ENCODE measurements at places on chromosomes 6 and 20.

DNA sequence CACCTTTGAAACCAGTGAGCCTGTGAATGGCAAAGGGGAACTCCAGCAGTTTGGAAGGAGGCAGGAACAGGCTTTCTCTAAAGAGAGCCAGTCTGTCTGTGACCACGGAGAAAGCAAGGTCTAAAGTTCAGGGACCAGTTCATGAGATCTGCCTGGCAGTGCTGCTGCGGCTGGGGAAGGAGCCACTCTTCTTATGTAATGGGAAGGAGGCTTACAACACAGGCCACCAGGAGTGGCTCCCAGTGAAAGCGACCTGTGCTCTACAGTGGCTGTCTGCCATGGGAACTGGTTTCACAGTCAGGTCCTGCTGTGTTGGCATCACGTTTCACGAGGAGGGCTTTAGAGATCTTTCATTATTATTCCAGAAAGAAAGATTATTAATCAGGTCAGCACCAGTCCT is 291.9 kb upstream of the PRDM1 start:
- peak; percentile 52 for DNase-seq

DNA sequence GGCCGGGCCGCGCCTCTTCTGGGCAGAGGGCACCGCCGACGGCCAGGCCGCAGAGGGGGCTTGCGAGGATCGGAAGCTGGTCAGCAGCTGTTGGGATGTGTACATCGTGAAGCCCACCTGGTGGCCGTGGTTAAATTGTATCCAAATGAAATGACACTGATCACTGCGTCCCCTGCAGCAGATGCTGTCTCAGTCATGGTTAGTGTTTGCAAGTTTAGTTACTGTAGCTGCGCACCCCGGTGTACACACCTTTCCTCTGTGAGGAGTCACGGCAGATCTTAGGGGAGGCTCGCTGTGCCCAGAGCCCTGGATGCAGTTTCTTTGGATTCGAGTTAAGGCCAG is 653 bp downstream of the NAA20 start:
- DNase-seq, result peak; percentile 37

- DNase-seq, result peak; percentile 96
Observed at GRCh38 chr6:165573671-165574070, 89.4 kb downstream of the PDE10A start.

DNA sequence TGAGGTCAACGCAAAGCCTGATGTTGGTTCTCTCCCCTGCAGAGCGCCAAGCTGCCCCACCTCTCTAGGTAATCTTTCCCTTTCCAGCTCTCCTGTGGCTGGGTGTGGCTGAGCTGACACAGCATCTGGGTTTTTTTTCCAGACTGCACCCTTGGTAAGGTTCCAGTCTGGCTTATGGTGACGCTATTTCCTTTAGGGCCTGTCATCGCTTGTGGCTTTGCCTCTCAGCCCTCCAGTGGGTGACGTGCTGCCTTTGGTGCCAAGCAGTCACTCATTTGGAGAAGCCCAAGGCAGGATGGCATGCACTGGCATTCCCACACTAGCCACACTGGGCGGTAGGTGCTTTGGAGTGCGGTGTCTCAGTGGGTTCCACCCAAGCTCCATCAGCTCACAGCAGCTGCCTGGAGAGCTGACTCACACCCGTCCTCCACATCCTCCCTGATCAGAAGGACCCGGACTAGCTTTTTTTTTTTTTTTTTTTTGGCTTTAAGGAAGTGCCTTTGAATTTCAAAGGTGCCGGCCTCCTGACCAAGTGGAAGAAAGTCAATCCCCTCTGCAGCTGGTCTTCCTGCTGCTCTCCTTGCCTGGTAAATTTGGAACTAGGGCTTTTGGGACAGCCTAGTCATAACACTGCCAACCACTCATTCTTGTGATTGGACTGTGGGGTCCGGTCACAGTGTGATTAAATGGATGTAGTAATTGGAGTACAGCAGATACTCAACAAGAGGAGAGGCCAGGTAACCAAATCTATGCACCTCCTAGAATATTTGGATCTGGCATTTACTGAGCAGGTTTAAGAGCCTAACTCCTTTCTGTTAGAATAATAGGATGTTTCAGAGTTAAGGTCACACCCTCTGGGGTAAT is 153.6 kb downstream of the CD83 start:
- DNase-seq, result no peak

- peak; percentile 56 for DNase-seq
Observed at GRCh38 chr20:9323622-9324021, 190.8 kb upstream of the LAMP5 start.

DNA sequence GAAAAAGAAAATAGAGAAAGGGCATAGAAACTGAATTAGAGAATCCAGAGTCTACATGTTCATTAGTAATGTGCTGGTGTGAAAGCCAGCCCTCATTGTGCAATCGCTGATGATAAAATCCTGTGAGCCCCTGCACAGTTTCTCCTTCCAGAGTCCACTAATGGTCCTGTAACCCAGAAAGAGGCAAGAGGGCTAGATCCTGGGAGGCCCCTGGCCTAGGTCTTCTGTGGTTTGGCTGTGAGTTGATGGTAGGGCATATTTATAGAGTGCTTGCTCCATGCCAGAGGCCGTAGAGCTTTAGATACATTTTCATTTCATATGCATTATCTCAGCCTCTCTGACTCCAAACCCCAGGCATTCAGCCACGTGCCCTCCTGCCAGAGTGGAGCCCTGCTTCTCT is 94.9 kb upstream of the MTHFD1L start:
- DNase-seq, result no peak

DNA sequence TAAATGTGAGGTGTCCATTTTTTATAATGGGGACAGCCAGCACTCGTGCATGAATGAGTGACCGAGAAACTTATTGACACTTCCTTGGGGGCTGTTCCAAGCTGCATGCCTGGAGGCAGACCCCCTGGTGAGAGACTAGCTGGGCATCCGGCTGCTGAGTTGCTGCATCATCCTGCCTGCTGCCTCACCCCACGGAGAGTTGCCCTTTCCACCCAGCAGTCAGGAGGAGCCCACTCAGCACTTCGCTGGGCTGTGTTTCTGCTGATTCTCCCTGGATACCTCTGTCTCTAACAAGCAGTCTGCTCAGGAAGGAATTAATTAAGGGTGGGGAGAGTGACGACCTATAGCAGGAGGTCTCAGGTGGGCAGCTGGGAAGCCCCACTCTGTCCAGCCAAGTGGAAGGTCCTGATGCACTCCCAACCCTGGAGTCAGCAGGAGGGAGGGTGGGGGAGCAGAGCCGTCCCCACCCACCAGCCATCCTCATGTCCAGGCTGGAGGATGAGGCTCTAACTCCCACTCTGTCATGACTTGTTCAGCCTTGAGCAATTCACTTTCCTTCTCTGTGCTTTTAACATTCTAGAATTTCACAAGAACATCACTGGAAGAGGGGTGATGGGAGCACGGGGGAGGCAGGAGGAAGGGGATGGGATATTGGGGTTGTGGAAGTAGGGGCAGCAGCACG is 177.3 kb downstream of the LRFN2 start:
- DNase-seq, result peak; percentile 57

- DNase-seq, result peak; percentile 17
Observed at GRCh38 chr6:27066381-27066780, 181.1 kb upstream of the PRSS16 start.

- no peak for DNase-seq
Observed at GRCh38 chr6:126069449-126069848, 83.1 kb downstream of the TRMT11 start.

GRCh38 chr20:16441546-16442164 is 131.6 kb downstream of the KIF16B start:
- DNase-seq, result no peak

DNA sequence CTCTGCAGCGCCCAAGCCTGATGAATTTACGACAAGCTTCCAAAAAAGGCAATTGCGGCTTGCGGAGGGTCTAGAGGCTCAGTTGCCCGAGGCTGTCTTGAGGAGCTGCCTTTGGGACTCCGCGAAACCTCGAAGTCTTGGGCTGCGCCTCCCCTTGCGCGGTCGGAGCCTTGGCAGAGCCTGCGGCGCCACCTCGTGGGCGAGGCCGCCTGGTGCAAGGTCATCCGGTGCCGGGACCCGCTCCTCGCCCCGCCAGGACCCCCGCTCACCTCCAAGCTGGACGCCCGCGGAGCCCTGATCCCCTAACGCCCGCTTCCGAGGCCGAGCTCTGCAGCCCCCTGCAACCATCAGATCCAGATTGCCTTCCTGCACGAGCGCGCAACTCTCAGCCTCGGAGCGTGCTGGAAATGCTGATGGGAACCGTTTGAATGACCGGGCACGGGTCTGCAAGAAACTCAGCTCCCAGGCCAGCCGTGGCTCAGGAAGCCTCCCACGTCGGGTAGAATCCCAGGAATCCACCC is 14.9 kb upstream of the FAM210B start:
- peak; percentile 83 for DNase-seq

DNA sequence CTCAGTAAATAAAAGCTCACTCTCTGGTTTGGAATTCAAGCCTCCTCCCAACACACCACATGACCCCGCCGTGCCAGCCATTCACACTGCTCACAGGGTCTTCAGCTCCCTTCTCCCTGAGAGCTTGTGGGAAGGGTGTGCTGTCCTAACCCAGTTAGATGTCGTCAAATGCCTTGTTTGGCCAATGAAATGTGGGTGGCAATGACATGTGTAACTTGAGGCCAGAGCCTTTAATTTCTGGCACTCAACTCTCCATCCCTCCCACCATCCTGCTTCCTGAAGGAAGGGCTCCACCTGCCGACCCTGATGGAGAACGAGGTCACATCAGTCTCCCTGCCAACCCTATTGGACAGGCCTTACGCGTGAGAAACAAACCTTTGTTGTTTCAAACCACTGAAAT is 224.5 kb upstream of the AGPAT4 start:
- peak; percentile 98 for DNase-seq

- no peak for DNase-seq
Observed at GRCh38 chr6:163333701-163334663, 80.5 kb upstream of the QKI start.

DNA sequence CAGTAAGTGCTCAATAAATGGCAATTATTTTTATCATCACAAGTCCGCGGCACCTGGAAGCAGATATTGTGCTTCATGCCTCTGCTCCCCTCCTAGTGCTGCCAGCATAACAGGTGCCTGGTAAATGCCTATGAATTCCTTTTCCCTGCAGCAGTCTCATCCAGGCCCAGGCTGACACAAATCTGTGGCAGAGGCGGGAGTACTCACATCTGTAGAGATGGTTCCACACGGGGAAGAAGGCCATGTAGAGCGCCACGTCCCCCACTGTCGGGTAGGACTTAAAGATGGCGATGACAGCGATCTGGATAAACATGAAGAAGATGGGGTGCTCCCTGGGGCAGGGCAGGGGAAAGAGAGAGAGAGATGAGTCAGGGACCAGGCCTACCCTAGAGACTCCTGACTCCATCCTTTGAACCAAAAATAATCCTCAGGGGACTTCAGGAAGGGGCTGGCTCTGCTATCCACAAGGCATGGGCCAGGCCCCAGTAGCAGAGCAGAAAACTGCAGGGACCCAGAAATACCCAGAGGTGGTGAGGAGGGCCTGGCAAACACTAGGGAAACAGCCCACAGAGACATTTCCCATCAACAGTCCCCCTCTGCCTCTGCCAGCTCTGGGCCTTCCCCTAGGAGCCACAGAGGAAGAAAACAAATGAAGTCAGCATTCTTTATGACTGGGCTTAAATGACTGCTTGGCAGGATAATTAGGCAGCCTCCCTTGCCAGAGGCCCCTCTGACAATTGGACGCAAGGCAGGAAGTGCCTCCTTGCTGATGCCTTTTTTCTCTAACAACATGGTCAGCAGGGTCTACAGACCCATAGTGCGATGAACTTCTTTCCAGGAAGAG is 23.0 kb downstream of the MAP1LC3A start:
- peak; percentile 46 for DNase-seq

DNA sequence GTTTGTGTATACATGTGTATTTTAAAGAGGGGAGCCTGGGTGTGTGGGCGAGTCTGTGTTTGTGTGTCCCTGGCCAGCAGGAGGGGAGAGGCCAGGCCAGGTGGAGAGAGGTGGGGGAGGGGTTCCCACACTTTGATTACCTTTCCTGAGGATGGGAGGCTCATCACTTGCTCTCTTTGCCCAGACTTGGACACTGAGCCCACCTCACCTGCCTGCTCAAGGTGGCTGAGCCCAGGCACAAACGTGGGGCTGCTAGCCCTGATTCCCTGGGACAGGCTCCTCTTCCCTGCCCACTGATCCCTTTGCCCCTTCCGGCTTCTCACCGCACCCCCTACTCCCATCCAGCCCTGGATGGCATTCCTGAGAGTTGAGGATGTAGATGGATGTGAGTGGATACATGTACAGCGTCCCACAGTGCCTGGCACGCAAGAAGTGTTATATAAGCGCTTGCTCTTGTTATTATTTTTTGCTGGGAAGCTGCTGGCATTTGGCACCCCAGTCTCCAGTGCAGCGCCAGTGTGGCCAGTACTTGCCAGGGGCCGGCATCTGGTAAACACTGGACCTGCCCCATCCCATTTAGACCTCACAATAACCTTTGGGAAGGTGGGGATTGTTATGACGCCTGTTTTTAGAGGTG is 2.7 kb downstream of the CEBPB start:
- DNase-seq, result no peak

DNA sequence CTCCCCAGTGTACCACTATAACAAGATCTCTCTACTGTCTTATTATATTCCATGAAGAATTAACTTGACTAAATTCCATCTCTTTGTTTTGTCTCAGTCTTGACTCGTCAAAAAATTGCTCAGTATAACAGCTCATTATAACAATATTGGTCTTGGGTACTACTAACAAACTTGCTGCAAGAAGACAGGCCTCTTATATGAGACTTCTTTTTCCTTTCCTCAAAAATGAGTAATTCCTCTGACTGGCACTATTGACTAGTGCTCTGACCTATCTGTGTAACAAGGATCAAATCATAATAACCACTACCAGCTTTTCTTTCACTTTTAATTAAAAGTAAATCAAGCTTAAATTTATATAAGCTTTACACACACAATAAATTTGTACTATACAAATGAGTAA is 91.3 kb upstream of the THEMIS start:
- DNase-seq, result no peak

DNA sequence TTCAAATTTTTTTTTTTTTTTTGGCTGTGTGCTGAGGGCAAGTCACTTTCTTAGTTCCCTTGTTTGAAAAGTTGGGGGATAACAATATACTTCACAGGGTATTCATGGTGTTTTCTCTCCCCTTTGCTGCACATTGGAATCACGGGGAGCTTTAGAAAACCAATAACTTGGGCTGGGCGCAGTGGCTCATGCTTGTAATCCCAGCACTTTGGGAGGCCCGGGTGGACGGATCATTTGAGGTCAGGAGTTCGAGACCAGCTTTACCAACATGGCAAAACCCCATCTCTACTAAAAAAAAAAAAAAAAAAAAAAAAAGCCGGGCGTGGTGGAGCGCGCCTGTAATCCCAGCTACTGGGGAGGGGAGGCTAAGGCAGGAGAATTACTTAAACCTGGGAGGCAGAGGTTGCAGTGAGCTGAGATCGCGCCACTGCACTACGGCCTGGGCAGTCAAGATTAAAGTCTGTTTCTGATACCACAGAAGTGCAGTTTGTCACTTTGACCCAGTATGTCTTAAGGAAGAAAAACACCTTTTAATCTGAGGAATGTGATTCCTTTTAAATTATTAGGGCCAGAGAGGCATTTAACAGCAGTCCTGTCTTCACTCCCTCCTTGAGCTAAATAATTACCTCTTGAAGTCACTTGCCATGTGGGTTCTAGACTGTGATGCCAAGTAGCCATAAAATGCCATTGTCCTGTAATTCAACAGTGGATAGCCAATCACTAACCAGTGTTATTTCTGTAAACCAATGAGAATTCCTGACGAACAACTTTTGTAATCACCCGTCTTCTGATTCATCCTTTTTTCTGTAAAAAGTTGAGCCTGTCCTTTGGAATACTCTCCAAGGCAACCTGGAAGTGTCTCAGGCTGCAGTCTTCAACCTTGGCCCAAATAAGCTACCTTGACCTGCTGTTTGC is 16.1 kb downstream of the SRSF3 start:
- DNase-seq, result no peak
